Heart right ventricle (tissue), 16 donors: ENCODE measurements at places on chromosomes 12 and 14.

- no peak for DNase-seq
Observed at GRCh38 chr12:22551624-22552023, 7.3 kb upstream of the C2CD5 start.

DNA sequence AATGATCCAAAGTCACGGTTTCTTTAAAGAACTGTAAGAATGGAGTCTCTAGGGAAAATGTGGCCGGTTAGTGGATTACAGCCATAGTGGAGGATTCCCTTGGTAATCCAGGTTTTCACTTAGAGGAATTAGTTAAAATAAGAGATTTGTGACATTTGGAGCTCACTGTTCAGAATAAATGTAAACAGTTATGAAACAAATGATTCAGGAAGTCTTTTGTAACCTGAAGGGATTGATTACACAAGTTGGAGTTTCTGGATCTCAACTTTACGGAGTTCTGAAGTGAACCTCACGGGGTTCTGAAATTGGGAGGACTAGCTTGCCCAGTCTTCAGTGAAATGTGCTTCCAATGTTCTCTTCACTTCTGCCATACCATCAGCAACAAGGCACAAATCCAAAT, 234.4 kb upstream of the FKBP4 start:
- no peak for DNase-seq

GRCh38 chr14:61174441-61174891, 106.7 kb downstream of the TMEM30B start:
- DNase-seq, result no peak

- no peak for DNase-seq
Observed at GRCh38 chr12:17286874-17287273, 680.9 kb upstream of the LMO3 start.

- no peak for DNase-seq
Observed at GRCh38 chr14:99354166-99354875, 82.3 kb upstream of the BCL11B start.
